ENCODE measurements at places on chromosomes 5 and 9.
A peak's percentile ranks its signal among the peaks of the same experiment; 100 is the strongest.

DNA sequence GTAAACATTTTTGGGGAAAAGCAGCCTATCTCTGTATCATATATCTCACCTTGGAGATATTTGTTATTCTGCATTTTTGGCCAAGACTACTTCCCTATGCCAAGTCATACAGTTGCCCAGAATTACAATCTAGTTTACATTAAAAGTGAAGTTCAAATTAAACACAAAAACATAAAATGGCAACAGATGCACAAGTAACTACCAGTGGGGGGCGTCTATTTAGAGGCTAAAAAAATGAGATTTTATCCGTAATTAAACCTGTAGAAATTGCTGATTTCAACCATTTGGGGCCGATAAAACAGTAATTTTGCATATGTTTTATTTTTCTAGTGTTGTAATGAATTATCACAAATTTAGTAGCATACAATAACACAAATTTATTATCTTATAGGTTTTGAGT is 787.1 kb upstream of the CHD1 start:
- no peak for DNase-seq

DNA sequence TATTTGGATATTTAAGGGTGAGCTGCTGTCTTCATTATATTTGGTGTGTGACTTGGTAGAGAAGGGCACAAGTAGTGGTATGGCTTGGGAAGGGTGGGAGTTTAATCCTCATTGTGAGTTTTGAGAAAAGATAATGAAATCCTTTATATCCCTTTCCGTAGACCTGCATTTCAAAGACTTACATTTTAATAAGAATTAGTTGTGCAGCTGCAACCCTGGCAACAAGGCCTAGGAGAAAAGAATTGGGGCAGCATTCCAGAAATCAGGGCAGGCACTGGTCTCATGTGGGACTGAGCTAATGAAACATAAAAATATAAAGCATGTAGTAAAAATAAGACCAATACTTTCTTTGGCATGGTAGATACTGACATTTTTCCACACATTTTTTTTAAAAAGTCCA is 60.5 kb downstream of the CDC42SE2 start:
- DNase-seq, result no peak

GRCh38 chr5:131068893-131069643 is 96.0 kb downstream of the HINT1 start:
- peak; percentile 4 for DNase-seq

- no peak for DNase-seq
These were observed 257.0 kb downstream of the TMEM167A start for GRCh38 chr5:82820188-82820587.

- DNase-seq, result no peak
These were observed at the start of gene LCN1 for GRCh38 chr9:135520916-135521607. LCN1 (plus strand) TSS chr9:135521440; CDS start chr9:135521498, 58 bp downstream.

DNA sequence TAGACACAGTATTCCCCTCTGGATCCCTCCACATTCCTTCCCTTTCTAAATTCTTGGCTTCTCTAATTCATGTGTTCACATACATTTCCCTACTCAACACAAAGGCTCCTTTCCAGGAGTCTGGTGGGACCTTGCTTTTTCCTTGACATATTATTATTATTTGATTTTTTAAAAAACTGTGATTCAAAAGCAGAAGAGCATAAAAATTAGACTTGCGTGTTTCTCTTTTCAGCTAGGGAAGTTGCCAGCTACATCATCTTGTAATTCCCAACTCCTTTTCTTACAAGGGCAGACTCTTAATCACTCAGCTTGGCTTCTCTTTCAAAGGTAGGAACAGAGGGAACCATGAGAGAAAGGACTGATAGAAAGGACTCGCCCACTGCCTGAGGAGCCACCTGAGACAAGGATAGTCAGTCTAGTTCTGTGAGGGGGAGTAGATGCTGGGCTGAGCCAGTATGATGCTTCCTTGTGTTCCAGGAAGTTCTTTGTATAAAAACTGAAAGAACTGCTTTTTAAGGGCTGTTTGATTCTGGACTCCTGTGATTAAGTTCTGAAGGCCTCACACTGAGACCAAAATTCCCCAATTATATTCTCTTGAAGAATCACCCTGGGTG is 51.0 kb upstream of the DPYSL3 start:
- DNase-seq, result no peak

- DNase-seq, result no peak
These were observed 20.2 kb downstream of the OTULIN start for GRCh38 chr5:14684757-14685156.

All from GM18507 (cell line).